ENCODE measurements at places on chromosomes 1 and 21.

GRCh38 chr1:5832916-5833895 is 159.0 kb downstream of the NPHP4 start:
- no peak for DNase-seq

DNA sequence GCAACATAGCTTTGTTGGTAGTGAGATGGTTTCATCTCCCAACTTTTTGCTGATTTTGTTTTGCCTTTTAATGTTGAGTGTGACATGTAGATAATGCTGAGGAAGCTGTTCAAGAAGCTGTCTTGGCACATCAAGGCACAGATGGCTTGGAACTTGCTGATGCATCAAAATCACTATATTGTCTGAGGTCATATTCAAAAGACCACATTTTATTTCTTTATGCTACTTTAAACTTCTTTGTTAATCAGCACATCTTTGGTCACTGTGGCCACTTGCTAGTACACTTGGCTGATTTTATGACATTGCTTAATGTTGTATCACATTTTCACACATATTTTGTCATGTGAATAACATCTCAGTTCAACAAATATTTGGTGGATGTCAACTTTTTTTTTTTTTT is 87.1 kb upstream of the BCL10 start:
- no peak for DNase-seq

- no peak for DNase-seq
Observed at GRCh38 chr1:7885513-7886404, 32.9 kb upstream of the UTS2 start.

DNA sequence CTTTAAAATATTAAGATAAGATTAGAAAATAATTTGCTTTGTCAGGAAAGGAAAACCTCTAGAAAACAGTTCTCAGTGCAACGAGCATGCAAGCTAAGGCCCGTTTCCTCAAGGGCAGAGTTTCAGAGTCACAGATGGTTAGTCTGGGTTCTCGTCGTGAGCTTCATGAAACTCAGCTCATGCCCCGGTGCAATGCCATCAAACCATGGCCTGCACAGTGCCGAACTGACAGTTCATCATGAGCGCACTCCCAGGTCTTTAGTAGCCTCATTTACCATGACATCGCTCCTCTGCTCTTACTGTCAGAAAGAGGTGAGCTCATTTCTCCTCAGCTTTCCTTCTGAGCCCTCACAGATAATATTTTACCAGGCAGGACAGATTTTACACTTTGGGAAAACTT is 319.2 kb downstream of the NTNG1 start:
- no peak for DNase-seq

- DNase-seq, result no peak
Observed at GRCh38 chr1:52567943-52568342, 15.1 kb upstream of the TUT4 start.

- DNase-seq, result peak; percentile 9
Observed at GRCh38 chr1:31587720-31588423, 11.6 kb downstream of the TINAGL1 start.

DNA sequence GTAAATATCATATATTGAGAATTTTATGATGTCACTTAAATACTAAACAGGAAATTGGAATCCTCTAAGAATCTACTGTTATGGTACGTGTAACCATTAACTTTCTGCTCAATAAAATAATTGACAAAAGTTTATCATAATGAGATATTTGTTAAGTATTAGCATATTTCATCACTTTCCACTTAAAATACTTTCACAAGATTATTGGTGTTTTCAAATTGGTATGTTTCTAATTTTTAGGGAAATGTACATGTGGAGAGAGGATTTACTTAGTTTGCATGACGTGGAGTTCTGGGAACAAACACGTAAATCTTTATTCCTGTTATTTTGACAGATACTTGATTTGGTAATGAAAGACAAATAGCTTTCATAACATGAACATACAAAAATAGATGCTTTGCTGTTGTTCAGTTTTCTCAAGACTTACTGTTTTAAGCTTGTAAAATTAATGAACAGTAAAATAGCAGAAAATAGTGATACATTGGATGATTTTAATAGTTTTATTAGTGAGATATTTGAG is 1.6 kb downstream of the SRSF11 start:
- DNase-seq, result no peak

DNA sequence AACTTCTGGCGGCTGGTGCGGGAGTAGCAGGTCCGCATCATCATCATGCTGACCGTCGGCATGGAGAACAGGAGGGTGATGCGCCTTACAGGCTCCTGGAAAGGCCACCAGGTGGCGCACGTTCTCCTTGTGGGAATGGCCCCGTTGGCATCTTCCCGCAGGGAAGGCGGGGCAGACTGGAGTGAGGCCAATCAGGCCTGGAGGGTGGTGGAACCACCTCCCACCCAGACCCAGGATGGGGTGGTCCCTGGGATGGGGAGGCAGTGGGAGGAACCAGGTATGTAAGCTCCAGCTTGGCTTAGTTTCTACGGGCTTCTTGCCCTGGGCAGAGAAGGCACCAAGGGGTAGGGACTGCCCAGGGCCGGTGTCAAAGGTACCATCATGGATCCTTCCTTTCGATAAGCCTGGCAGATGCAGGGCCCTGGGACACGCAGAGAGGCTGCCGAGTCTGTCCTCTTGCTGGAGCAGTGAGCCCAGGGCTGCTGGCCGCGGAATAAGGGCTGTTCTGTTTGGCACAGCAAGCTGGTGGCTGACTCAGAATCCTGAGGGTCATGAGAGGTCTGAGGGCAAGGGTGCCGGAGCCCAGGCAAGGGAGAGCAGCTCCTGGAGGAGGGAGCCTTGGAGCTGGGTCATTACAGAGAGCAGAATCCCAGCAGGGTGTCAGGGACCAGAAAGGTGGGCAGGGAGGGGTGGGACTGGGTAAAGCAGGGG is 8.7 kb upstream of the LGR6 start:
- peak; percentile 58 for DNase-seq

GRCh38 chr1:36880155-36881067 is 153.9 kb downstream of the GRIK3 start:
- DNase-seq, result no peak

- no peak for DNase-seq
Observed at GRCh38 chr21:45847870-45848269, 133.7 kb upstream of the COL6A1 start.
